Spleen (tissue), 13 donors: ENCODE measurements at places on chromosomes 6 and 20. TPM values are rescaled to one million over a fixed set of nuclear protein-coding genes. Genes with fewer than 3 reads are reported as not detected.

- peaks cover 13% of the 10 kb centered on the region for H3K4me1 ChIP-seq
- H3K4me3 ChIP-seq, result no peak overlapping the region
- DNase-seq, result peak; percentile 56
Observed at GRCh38 chr20:62962221-62962879, 9.8 kb downstream of the SLC17A9 start.

DNA sequence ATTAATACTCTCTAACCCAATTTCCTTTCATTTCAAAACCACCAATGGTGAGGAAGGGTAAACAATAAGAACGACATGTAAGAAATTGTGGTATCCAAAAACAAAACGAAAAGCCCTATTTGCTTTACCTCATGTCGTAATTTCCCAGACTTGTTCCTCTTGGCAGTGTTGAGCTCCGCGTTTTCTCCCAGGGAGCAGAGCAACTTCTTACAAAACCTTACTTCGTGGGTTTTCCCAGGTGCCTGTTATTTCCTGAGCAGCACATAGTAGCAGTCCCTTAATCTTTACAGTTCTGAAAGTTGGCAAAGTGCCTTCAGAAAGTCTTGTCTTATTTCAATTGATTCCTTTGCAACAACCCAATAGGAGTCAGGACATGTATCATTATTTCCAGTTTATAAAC, 207.9 kb upstream of the MARCKS start:
- peak overlapping the region; percentile 25 for H3K27ac ChIP-seq
- H3K36me3 ChIP-seq, result no peaks in the 10 kb centered on the region
- DNase-seq, result no peak
- no peaks in the 10 kb centered on the region for H3K27me3 ChIP-seq
- H3K4me3 ChIP-seq, result peak overlapping the region; percentile 47

DNA sequence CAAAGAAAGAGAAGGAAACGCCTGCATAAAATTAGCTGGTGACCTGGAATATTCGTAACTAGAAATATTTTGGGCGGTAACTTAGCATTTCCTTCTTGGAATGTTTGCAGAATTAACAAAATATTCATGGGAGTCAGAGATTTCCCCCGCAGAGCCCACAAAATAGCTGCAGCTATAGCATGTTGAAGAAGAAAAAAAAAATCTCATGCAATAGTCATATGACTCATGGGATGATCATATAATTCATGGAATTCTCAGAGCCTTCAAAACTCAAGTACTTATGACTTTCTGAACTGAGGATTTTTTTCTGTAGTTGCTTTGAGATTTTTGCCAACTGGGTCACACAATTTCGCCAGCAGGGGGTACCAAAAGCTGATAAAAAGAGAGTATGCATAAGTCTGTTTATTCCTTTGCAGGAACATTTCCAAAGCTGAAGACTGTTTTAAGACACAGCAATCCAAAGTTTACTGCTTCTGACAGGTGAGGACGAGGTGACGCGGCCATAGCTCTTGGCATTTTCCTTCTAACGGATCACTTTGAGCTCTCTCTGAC, 586.0 kb upstream of the CHD6 start:
- H3K4me1 ChIP-seq, result no peaks in the 10 kb centered on the region
- H3K27ac ChIP-seq, result no peak overlapping the region
- DNase-seq, result no peak
- H3K36me3 ChIP-seq, result no peaks in the 10 kb centered on the region
- no peaks in the 10 kb centered on the region for H3K27me3 ChIP-seq
- no peak overlapping the region for H3K4me3 ChIP-seq

GRCh38 chr20:58702859-58703648, 10.5 kb downstream of the NPEPL1 start:
- peak; percentile 27 for DNase-seq
- no peaks in the 10 kb centered on the region for H3K27me3 ChIP-seq
- H3K27ac ChIP-seq, result no peak overlapping the region

GRCh38 chr6:15493437-15494168, 169.2 kb downstream of the DTNBP1 start:
- no peak overlapping the region for H3K27ac ChIP-seq
- H3K27me3 ChIP-seq, result no peaks in the 10 kb centered on the region
- H3K36me3 ChIP-seq, result peaks cover 18% of the 10 kb centered on the region
- H3K4me1 ChIP-seq, result peaks cover 19% of the 10 kb centered on the region

GRCh38 chr6:145845557-145845956, 31.0 kb upstream of the FBXO30 start:
- H3K4me3 ChIP-seq, result no peak overlapping the region
- H3K4me1 ChIP-seq, result no peaks in the 10 kb centered on the region
- no peaks in the 10 kb centered on the region for H3K36me3 ChIP-seq

DNA sequence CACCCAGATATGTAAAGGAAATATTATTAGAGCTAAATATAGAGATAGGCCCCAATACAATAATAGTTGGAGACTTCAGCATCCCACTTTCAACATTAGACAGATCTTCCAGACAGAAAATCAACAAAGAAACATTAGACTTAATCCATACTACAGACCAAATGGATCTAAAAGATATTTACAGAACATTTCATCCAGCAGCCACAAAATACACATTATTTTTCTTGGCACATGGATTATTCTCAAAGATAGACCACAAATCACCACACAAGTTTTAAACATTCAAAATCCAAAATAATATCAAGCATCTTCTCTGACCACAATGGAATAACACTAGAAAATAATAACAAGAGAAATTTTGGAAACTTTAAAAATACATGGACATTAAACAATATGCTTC, 1159.1 kb upstream of the CITED2 start:
- no peaks in the 10 kb centered on the region for H3K36me3 ChIP-seq
- H3K27ac ChIP-seq, result no peak overlapping the region
- no peak overlapping the region for H3K4me3 ChIP-seq
- no peaks in the 10 kb centered on the region for H3K4me1 ChIP-seq

DNA sequence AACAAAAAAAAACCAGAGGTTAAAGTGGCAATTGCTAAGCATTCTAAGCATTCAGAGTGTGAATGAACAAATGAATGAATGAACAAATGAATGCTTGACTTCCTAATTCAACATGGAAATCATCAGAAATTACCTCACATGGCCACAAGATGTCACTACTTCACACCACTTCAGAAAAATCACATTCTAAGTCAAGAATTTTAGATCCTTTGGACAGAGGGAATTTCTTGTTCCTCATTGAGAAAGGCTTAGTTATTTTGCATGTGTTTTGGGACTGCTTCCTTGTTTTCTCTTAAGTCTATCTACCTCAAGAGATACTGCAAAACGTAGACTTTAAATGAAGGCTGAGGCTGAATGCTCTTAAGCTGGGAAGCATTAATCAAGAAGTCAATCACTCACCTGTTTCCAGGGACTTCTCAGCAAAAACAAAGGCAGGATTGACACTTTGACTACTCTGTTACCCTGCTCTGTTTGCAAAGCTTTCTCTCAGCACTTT, 120.2 kb downstream of the MBOAT1 start:
- H3K27me3 ChIP-seq, result no peaks in the 10 kb centered on the region
- no peak overlapping the region for H3K4me3 ChIP-seq
- no peaks in the 10 kb centered on the region for H3K4me1 ChIP-seq
- H3K36me3 ChIP-seq, result no peaks in the 10 kb centered on the region
- H3K27ac ChIP-seq, result no peak overlapping the region

The TMEM217 gene
- 0.32 TPM for total RNA-seq

The HLA-DOA gene
- 48.0 TPM for total RNA-seq

- H3K4me3 ChIP-seq, result no peak overlapping the region
- no peaks in the 10 kb centered on the region for H3K27me3 ChIP-seq
- peak; percentile 91 for DNase-seq
- peaks cover 6% of the 10 kb centered on the region for H3K36me3 ChIP-seq
- no peak overlapping the region for H3K27ac ChIP-seq
- H3K4me1 ChIP-seq, result no peaks in the 10 kb centered on the region
Observed at GRCh38 chr6:89610149-89610642, 28.4 kb downstream of the LYRM2 start.

GRCh38 chr20:57493091-57493615, 31.8 kb downstream of the CTCFL start:
- H3K4me3 ChIP-seq, result no peak overlapping the region
- H3K4me1 ChIP-seq, result peaks cover 32% of the 10 kb centered on the region
- H3K27ac ChIP-seq, result no peak overlapping the region

- no peak overlapping the region for H3K4me3 ChIP-seq
- H3K27ac ChIP-seq, result no peak overlapping the region
- no peaks in the 10 kb centered on the region for H3K4me1 ChIP-seq
- no peaks in the 10 kb centered on the region for H3K27me3 ChIP-seq
Observed at GRCh38 chr20:24376311-24377099, 92.9 kb upstream of the SYNDIG1 start.

- H3K4me1 ChIP-seq, result no peaks in the 10 kb centered on the region
- H3K36me3 ChIP-seq, result no peaks in the 10 kb centered on the region
- H3K27ac ChIP-seq, result no peak overlapping the region
Observed at GRCh38 chr6:28615955-28616747, 90.5 kb downstream of the GPX5 start.

The ZNF391 gene
- 4.9 TPM for total RNA-seq

The FITM2 gene
- 5.4 TPM for total RNA-seq

DNA sequence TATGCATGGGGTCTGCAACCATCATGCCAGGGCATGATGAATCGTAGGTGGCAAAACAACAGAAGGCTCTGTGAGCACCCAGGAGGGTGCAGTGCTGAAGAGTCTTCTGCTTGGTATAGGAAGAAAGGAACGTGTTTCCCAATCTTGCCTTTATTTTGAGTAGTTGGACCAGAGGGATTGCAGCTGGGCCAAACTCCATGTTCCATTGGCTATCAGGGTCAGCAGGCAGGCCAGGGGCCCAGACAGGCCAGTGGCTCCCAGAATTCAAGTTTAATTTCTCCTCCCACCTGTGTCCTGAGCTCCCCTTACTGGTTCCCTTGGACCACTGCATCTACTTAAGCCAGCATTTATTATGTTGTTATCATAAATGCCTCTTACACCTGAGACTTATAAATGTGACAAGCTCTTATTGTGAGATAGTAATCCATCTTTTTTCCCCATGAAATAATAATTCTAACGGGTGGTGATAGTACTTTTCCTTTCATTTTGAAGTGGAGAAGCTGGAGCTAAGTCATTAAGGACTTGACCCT, 918 bp upstream of the TRIM38 start:
- peak overlapping the region; percentile 97 for H3K27ac ChIP-seq
- H3K27me3 ChIP-seq, result no peaks in the 10 kb centered on the region
- peaks cover 42% of the 10 kb centered on the region for H3K4me1 ChIP-seq
- DNase-seq, result no peak
- peak overlapping the region; percentile 70 for H3K4me3 ChIP-seq
- peaks cover 24% of the 10 kb centered on the region for H3K36me3 ChIP-seq

DNA sequence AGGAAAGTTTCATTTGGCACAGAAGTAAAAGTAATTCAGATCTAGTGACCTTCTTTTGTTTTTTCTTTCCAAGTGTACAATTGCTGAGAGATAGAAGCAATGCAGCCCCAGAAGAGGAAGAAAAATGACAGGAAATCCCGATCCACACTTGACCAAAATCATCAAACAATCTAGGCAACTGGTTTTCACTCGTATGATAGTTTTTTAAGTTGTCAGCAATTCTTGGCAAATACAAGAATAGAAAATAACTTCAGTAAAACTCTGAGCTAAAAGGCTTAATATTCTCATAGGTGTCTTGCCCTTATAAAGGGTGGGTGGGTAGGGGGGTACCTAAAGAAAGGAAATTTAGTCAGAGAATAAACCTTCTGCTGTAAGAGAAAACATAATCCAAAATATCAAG, 36.0 kb downstream of the SESN1 start:
- DNase-seq, result no peak
- H3K4me1 ChIP-seq, result peaks cover 20% of the 10 kb centered on the region
- no peaks in the 10 kb centered on the region for H3K36me3 ChIP-seq
- peak overlapping the region; percentile 69 for H3K27ac ChIP-seq
- no peaks in the 10 kb centered on the region for H3K27me3 ChIP-seq
- no peak overlapping the region for H3K4me3 ChIP-seq

DNA sequence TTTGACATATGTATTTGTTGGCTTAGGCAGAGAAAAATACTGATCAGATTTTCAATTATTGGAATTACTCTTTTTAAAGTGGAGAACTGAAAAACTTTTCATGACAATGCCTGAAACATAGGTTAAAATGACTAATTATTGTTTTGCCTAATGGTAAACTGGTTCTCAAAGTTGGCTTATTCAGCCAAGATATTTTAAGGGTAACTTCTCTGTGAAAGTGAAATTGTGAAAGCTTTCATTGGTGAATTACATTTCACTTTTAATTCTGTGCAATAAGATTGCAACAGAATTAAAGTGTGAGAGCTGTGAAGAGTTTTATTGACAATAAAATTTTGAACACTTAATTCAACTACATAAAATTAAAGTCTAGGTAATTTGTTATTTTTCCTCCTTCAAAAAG, 24.5 kb downstream of the KIAA0408 start:
- H3K4me3 ChIP-seq, result no peak overlapping the region
- H3K27ac ChIP-seq, result no peak overlapping the region
- H3K27me3 ChIP-seq, result no peaks in the 10 kb centered on the region
- DNase-seq, result no peak

GRCh38 chr6:3719462-3720308, 31.8 kb downstream of the PXDC1 start:
- H3K27me3 ChIP-seq, result no peaks in the 10 kb centered on the region
- no peak overlapping the region for H3K27ac ChIP-seq
- H3K4me3 ChIP-seq, result no peak overlapping the region
- H3K36me3 ChIP-seq, result peaks cover 40% of the 10 kb centered on the region
- peak; percentile 31 for DNase-seq

DNA sequence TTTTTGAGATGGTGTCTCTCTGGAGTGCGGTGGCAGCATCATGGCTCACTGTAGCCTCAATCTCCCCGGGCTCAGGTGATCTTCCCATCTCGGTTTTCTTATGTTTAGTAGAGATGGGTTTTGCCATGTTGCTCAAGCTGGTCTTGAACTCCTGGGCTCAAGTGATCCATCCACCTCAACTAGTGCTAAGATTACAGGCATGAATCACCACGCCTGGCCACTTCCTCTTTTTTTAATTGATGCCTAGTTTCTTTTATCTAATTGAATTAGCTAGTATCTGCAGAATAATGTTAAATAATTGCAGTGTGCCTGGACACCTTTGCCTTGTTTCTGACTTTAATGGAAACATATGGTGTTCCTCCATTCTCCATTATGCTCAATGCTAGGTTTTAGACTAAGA, 38.4 kb upstream of the SLC22A16 start:
- no peak overlapping the region for H3K27ac ChIP-seq
- H3K27me3 ChIP-seq, result peaks cover 17% of the 10 kb centered on the region
- no peak for DNase-seq

The GJA1 gene
- total RNA-seq, result 1.3 TPM

GRCh38 chr20:49750611-49751396, 37.1 kb upstream of the B4GALT5 start:
- no peaks in the 10 kb centered on the region for H3K36me3 ChIP-seq
- peak overlapping the region; percentile 75 for H3K27ac ChIP-seq
- DNase-seq, result peak; percentile 80
- no peak overlapping the region for H3K4me3 ChIP-seq
- H3K4me1 ChIP-seq, result peaks cover 4% of the 10 kb centered on the region

DNA sequence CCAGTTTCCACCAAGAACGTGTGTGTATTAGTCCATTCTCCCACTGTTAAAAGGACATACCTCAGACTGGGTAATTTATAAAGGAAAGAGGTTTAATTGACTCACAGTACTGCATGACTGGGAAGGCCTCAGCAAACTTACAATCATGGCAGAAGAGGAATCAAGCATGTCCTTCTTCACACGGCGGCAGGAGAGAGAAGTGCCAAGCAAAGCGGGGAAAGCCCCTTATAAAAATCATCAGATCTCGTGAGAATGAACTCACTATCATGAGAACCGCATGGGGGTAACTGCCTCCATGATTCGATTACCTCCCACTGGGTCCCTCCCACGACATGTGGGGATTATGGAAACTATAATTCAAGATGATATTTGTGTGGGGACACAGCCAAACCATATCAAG, 13.1 kb downstream of the C20orf203 start:
- no peak overlapping the region for H3K27ac ChIP-seq
- no peaks in the 10 kb centered on the region for H3K27me3 ChIP-seq
- H3K4me1 ChIP-seq, result peaks cover 7% of the 10 kb centered on the region
- H3K36me3 ChIP-seq, result no peaks in the 10 kb centered on the region
- no peak for DNase-seq
